Stimulated activated CD8-positive, alpha-beta memory T cell treated with anti-CD3 and anti-CD28 coated beads, Interleukin-7, amount 100 ng/mL, for 1 hour (primary cell): ENCODE measurements at places on chromosomes 5 and 9.

- DNase-seq = no peak
Observed at GRCh38 chr5:139982157-139982974, 60.7 kb downstream of the NRG2 start.

GRCh38 chr5:163612358-163613149 is 107.1 kb downstream of the MAT2B start:
- DNase-seq = no peak

GRCh38 chr9:136599074-136599531 is 53.3 kb upstream of the NOTCH1 start:
- DNase-seq = no peak

DNA sequence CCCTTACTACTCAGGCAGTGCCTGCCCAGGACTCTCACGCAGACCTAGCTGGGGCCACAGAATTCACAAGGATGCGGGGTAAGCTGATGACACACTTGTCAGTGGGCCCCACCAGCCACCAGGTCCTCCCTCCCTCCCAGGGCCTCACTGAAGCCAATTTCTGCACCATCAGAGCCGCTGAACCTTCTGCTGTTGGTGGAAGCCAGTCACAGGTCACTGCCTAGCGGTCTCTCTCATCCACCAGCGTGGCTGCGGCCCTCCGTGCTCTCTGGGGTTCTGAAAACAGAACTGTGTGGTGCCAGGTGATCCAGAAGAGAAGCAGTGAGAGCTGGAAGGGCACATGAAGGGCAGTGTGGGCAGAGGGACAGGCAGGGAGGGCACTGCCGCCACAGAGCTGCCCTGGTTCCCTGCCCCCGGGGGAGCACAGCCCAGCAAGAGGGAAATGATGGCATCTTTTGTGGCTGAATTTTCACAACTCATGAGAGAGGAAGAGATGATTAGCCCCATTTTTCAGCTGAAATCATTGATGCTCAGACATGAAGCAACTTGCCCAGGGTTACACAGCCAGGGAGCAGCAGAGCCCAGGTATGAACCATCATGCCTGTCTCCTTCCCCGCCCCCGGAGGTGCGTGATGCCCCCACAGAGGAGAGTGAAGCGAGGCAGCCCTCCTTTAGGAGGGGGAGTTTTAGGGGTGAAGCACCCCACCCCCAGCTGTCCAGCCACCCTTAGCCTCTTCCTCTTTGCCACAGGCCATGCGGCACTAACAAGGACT is 41.4 kb upstream of the CPLX2 start:
- DNase-seq = no peak

GRCh38 chr5:64166201-64166959 is 737 bp downstream of the RNF180 start:
- DNase-seq = no peak

GRCh38 chr5:172718527-172719114 is 52.4 kb downstream of the DUSP1 start:
- DNase-seq = no peak

DNA sequence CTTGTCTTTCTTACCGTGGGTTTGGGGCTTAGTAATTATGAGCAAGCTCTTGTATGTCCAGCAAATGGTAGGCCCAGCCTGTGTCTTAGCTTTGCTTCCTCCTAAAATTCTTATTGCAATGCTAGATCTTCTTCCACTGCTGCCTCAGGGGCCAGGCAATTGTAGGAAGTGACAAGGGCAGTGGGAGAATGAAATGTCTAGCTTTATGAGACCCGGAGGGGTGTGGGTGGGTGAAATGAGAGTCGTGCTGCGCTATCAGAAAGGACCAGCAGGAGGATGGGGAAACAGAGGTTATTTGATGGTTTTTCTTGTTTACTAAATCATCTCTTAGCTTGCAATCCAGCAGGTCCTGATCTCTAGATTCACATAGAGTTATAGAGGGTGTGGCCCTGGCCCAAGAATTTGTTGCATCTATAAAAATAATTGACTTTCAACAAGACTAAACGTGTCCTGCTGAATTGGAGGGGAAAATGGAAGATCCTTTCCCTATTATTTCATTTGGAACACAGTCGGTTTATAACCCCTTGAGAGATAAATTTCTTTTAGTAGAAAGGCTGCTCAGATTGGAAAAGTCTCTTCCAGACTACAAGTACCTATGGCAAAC is 43.7 kb downstream of the ZNF366 start:
- no peak for DNase-seq

DNA sequence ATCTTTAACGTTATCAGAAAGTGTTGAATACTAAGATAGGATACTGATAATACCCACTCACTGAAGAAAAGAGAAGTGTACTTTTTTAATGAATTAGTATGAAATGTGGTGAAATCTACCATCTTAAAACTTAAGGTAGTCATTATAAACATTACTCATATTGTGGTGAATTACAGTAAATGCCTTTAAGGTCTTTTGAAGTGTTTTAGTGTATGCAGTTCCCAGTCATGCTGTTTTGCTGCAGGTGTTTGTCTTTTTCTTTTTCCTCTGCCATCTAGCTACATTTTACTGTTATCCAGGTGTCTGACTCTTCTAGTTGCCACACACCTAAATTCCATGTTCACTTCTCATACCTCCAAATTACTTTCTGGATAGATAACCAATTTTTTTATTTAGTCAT is 72.6 kb downstream of the ERMP1 start:
- DNase-seq = no peak

- DNase-seq = no peak
Observed at GRCh38 chr9:137972355-137972987, 94.9 kb downstream of the CACNA1B start.

- DNase-seq = no peak
Observed at GRCh38 chr5:40988746-40989510, 79.6 kb downstream of the C7 start.

DNA sequence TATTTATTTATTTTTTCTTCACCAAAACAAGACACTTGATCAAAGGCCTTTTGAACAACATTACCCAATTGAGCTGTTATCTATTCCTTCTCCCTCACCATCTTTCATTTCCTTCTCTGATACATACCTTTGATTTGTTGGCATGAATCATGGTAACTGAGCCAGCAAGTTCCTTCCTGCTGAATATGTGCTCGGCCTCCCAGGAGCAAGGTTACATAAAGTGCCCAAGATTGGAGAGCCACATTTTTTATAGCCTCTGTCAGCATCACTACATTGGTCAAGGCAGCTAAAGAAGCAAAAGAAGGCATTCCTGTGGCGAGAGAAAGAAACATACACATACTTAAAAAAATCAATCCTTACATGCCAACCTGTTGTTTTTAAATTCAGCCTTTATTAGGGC is 369.6 kb downstream of the CYLC2 start:
- no peak for DNase-seq
